ENCODE measurements at places on chromosomes 6 and 20.

DNA sequence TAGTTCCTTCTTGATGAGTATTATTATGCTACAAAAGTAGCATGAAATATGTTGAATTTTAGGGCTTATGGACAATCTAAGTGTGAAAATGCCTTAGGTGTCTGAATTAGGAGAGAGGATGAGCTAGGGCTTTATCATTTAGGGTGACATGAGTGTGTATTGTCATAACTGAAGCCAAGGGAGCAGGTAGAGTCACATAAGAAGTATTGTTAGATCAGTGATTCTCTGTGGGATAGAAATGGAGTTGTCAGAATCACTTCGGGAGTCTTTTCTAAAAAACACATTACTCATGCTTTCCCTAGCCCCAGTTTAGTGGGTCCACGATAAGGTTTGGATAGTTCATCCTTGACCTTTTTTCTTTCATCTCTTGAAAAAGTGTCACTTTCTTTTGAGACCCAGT, 16.4 kb downstream of the ZFAND3 start:
- DNase-seq, result no peak
- H3K4me3 ChIP-seq, result no peak overlapping the region
- no peak overlapping the region for H3K27ac ChIP-seq
- H3K27me3 ChIP-seq, result no peaks in the 10 kb centered on the region

GRCh38 chr20:57785720-57786119, 75.9 kb upstream of the PMEPA1 start:
- peaks cover 8% of the 10 kb centered on the region for H3K36me3 ChIP-seq
- DNase-seq, result no peak
- H3K4me1 ChIP-seq, result no peaks in the 10 kb centered on the region
- H3K27me3 ChIP-seq, result peaks cover 11% of the 10 kb centered on the region
- H3K4me3 ChIP-seq, result no peak overlapping the region

DNA sequence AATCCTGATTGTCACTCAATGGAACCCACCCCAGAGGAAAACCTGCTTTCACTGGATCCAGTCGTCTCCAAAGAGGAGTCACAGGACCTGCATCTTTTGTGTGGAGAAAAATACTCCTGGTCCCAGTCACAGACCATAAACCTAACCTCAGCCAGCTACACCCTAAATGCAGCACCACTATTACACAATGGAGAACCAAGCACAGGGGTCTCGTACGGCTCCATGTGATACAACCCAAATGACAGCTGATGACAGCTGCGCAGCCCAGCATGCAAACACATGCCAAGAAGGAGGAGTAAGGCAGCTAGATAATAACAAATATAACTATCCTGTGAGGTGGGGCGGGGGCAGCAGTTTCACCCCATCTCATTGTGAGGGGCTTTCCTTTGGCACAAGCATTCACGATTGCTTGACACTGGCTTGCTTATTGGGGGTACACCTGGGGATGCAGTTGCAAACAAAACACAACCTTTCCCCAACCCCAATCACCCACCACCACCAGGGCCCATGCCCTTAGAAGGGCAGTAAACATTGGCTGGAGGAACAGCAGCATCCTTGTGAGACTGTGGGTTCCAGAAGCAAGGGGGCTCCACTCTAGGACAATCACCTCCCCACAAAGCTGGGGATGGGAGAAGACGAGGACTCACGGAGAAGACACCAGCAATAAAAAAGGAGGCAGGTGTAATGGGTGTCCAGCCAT, 51.5 kb downstream of the TRERF1 start:
- H3K27ac ChIP-seq, result no peak overlapping the region
- no peak overlapping the region for H3K4me3 ChIP-seq
- H3K27me3 ChIP-seq, result no peaks in the 10 kb centered on the region
- no peaks in the 10 kb centered on the region for H3K4me1 ChIP-seq
- no peaks in the 10 kb centered on the region for H3K36me3 ChIP-seq
- no peak for DNase-seq

DNA sequence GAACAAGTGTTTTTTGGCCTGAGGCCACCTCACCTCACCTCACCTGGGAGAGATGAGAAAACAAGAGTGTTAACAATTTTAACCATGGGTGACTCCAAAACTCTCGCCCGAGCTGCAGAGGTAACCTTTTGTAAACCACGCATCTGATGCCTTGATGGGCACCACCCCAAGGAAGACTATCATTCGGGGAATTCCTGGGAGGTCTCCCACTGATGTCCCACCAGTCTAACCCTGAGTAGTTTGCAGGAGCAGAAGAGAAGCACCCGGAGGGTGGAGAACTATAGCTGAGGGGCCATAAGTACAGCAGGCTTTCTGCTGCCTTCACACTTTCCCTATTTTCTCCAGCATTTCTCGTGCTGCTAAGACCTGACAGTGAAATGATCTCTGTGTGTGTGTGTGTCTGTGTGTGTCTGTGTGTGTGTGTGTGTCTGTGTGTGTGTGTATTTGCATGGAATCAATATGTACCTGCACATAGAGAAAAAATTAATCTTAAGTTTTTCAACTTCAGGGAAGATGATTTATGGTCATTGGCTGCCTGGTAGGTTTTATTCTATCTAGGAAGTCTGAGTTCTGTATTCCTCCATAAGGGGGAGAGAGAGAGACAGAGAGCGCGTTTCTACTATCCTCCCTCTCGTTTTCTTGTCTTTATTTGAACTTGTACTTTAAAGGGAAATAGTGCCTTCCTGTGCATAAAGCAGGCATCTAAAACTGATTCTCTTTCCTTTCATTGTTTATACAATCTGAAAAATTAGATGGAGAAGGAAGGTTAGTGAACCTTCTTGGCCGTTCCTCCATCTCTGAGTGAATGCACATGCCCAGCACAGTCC, 75.8 kb downstream of the CAP2 start:
- DNase-seq, result no peak
- H3K4me3 ChIP-seq, result no peak overlapping the region
- H3K36me3 ChIP-seq, result no peaks in the 10 kb centered on the region
- H3K27ac ChIP-seq, result no peak overlapping the region

DNA sequence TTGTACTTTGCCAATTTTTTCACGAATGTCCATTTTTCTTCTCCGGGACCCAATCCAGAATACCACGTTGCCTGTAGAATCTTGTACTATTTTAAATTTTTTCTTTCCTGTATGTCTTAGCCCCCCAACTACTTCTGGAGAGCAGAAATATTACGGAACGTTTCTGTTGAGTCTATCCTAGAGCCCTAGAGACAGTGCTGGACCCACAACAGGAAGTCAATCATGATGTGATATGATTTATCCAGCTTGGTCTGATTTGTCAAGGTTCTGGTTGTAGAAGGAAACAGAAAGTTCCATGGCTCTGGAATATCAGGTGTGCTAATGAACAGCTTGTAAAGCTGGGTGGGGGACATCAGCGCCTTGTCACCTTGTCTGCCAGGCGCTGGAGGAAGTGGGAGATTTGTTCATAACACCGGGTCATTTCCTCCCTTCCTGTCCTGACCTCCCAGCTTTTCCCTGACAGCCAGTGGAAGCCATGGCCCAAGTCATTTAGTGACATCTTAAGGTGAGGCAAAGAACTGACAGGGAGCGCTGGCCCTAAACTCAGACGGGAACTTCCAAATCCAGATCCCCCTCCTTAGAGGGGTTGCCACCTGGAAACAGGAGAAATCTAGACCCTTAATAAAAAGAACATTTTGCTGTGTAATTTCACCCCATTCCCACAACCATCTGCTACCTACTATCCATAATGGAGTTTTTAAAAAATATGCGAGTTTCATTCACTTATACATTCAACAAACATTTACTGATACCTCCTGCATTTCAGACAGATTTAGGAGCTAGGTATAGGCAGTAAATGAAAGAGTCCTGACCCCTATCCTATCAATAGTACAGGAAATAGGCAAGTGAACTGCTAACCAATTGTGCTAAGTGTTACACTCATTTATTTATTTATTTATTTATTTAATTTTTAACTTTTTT, 130.5 kb downstream of the ZFP64 start:
- H3K27ac ChIP-seq, result no peak overlapping the region
- H3K27me3 ChIP-seq, result no peaks in the 10 kb centered on the region
- DNase-seq, result no peak
- peaks cover 13% of the 10 kb centered on the region for H3K36me3 ChIP-seq
- H3K4me1 ChIP-seq, result no peaks in the 10 kb centered on the region
- H3K4me3 ChIP-seq, result no peak overlapping the region

DNA sequence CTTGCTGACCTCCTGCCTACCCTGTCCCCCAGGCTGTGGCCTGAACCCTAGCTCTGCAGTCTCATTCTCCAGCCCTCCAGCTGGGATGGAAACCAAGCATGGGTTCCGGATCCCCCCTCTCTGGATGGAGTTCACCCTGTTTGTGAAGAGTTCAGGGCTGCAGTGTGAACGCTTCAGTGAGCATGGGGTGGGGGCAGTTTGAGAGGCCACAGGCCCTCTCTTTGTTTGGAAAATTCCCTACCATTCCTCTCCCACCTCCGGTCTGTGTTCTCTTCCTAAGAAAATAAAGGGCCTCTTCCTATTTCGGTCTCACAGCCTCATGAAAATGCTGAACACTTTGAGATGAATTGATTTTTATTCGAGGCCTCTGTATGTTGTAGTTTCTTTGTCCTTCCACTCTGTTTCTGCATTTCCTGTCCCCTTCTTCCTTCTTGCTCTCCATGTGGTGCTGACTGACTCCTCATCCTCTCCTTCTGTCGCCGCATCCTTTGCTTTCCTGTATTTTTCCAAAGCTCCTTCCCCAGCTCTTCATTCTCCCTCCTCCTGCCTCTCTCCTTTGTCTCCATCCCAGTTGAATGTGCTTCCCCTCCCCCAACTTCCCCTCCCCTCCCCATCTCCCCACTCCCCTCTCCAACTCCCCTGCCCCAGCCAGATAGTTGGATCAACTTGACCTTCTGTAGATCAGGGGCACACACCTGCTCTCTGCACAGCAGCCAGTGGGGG, 2.4 kb upstream of the KCNK5 start:
- H3K27me3 ChIP-seq, result peaks cover 44% of the 10 kb centered on the region
- H3K4me1 ChIP-seq, result peaks cover 23% of the 10 kb centered on the region
- H3K27ac ChIP-seq, result no peak overlapping the region
- no peak overlapping the region for H3K4me3 ChIP-seq
- no peak for DNase-seq

- no peak overlapping the region for H3K27ac ChIP-seq
- H3K4me1 ChIP-seq, result no peaks in the 10 kb centered on the region
- no peak overlapping the region for H3K4me3 ChIP-seq
- peaks cover 24% of the 10 kb centered on the region for H3K27me3 ChIP-seq
- no peaks in the 10 kb centered on the region for H3K36me3 ChIP-seq
Measured at GRCh38 chr20:53343448-53343847, 250.2 kb downstream of the ZNF217 start.

DNA sequence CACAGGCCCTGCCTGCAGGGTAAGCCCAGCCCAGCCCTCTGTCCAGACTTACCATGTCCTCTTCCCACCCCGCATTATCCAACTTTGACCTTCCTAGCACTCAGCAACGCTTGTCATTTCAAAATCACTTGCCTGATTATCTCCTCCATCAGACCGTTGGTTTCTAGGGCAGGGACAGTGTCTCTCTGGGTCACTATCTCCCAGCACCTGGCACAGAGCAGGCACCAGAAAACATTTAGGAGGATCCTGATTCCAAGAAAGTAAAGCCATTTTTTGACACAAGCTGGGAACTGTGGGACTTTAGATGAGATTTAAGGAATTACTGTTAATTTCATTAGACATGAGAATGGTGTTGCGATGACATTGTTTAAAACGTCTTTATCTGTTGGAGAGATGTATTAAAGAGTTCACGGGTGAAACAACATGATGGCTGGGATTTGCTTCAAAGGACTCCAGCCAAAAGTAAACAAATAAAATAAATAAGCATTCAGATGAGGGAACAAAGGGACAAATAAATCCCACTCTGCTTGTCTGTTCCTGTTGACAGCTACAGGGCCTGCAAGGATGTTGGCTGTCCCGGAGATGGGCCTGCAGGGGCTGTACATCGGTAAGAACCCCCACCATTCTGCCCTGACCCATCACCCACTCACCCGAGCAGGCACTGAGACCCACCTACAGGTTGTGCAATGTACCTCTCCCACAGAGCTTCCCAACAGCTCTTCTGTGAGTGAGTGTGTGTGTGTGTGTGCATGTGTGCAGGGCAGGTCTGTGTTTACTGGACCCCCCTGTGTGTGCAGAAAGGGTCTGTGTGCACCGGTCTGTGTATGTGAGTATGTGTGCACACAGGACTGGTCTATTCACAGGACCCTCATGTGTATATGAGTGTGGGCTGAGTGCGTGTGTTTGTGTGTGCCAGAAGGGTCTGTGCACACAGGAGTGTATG, 5.9 kb downstream of the HSPA12B start:
- no peak overlapping the region for H3K27ac ChIP-seq
- no peaks in the 10 kb centered on the region for H3K36me3 ChIP-seq
- H3K4me1 ChIP-seq, result no peaks in the 10 kb centered on the region
- H3K27me3 ChIP-seq, result peaks cover 16% of the 10 kb centered on the region
- H3K4me3 ChIP-seq, result no peak overlapping the region

- no peak overlapping the region for H3K27ac ChIP-seq
- DNase-seq, result no peak
- peaks cover 16% of the 10 kb centered on the region for H3K4me1 ChIP-seq
- H3K4me3 ChIP-seq, result no peak overlapping the region
- H3K27me3 ChIP-seq, result no peaks in the 10 kb centered on the region
Measured at GRCh38 chr20:45840700-45841198, 7.2 kb downstream of the SNX21 start.

GRCh38 chr6:111846492-111847409, 26.5 kb downstream of the FYN start:
- peak overlapping the region; percentile 54 for H3K4me3 ChIP-seq
- DNase-seq, result no peak
- H3K27ac ChIP-seq, result no peak overlapping the region
- H3K36me3 ChIP-seq, result no peaks in the 10 kb centered on the region

GRCh38 chr6:43852350-43852864, 82.4 kb downstream of the VEGFA start:
- no peak overlapping the region for H3K27ac ChIP-seq
- H3K4me1 ChIP-seq, result no peaks in the 10 kb centered on the region
- DNase-seq, result no peak
- peaks cover 4% of the 10 kb centered on the region for H3K27me3 ChIP-seq

- H3K4me1 ChIP-seq, result peaks cover 23% of the 10 kb centered on the region
- peak overlapping the region; percentile 48 for H3K27ac ChIP-seq
- DNase-seq, result no peak
- no peaks in the 10 kb centered on the region for H3K36me3 ChIP-seq
Measured at GRCh38 chr6:149046822-149047246, 270.7 kb upstream of the TAB2 start.

- no peaks in the 10 kb centered on the region for H3K27me3 ChIP-seq
- no peak for DNase-seq
- H3K4me1 ChIP-seq, result peaks cover 10% of the 10 kb centered on the region
Measured at GRCh38 chr6:116352515-116353471, 18.0 kb upstream of the DSE start.

- peaks cover 12% of the 10 kb centered on the region for H3K4me1 ChIP-seq
- H3K4me3 ChIP-seq, result no peak overlapping the region
- no peak for DNase-seq
- H3K27ac ChIP-seq, result no peak overlapping the region
- no peaks in the 10 kb centered on the region for H3K27me3 ChIP-seq
Measured at GRCh38 chr6:135008941-135009290, 45.7 kb downstream of the HBS1L start.

DNA sequence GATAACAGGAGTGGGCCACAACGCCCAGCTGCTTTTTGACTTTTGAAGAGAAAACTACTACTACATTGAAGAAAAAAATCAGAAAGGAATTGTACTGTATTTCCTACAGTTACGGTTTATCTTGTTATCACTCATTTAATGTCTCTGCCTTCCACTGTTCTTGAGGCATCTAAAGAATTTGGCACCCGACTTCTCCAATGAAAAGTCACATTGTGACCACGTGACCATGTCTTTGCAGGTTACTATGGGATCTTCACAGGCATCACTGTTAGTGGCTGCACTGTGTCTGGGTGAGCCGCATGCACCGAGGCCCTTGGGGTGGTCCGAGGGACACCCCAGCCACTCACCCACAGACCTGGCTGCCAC, 26.8 kb downstream of the RRBP1 start:
- peaks cover 21% of the 10 kb centered on the region for H3K4me1 ChIP-seq
- no peak overlapping the region for H3K4me3 ChIP-seq
- H3K27me3 ChIP-seq, result no peaks in the 10 kb centered on the region
- H3K27ac ChIP-seq, result no peak overlapping the region

All from naive B cell (primary cell).